ENCODE measurements at places on chromosomes 11 and 22.

DNA sequence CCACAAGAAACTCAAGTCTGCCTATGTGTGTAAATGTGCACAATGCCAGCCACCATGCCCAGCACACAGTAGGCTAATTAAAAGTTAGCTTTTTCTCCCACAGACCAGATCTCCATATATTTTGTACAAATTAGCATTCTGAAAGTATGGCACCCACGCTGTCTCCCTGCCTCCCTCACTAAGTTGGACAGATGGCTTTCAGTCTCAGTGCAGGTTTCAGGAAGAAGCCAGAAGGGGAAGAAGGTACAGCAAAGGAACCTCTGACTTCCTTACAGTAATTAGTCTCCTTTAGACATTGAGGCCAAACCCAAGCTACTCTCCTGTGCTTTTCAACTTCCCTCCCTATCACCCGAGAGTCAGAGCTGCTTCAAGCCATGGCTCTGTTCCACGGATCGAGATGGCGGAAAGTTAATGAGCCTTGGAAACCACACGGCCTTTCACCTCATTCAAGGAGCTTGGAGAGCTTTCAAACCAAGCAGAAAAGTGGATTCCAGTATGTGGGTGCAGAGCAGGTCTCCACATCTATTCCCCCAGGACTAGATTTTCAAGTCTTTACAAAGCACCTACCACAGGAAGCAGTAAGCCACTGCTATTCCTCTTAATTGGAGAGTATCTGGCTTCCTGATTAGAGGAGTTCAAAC is 221.1 kb upstream of the NARS2 start:
- no peak for DNase-seq

GRCh38 chr22:42033263-42034181 is 34.9 kb downstream of the WBP2NL start:
- no peak for DNase-seq

DNA sequence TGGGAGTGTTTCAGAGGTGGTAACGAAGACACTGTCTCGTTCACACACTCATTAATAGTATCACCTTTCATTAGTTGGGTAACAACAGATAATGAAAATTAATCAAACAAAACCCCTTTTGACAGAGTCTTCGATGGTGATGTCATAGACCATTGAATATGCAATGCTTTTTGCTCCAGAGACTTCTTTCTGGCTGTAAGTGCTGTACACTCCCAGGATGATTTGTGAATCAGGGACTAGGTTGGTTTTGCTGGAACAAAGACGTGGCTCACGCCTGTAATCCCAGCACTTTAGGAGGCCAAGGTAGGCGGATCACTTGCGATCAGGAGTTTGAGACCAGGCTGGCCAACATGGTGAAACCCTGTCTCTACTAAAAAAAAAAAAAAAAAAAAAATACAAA is 9.5 kb upstream of the RASSF10 start:
- DNase-seq: no peak

DNA sequence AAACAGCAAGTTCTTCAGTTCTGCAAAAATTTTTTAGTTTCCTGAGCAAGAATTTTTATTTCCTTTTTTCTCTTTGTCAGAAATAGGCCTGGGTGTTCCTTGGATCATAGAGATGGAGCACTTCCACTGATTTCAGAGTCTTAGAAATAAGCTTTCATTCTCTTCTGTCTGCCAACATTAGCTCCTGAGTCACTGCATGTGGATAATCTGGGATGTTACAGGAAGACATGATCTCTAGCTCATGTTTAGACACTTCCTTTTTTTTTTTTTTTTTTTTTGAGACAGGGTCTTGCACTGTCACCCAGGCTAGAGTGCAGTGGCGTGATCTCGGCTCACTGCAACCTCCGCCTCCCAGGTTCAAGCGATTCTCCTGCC is 13.2 kb upstream of the TMEM218 start:
- no peak for DNase-seq

DNA sequence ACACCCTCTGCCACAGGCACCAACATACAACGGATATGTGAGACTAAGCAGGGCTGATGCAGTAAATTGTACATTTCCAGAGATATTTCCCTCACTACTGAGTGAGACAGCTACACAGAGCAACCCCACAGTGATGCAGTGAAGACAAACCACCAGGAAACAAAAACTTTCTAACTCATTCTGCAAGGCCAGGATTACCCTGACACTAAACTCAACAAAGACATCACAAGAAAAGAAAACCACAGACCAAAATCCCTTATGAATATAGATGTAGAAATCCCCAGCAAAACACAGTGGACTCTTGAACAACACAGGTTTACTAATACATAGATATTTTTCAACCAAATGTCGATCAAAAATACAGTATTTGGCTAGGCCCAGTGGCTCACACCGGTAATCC is 1.5 kb upstream of the SLC7A4 start:
- DNase-seq: no peak

DNA sequence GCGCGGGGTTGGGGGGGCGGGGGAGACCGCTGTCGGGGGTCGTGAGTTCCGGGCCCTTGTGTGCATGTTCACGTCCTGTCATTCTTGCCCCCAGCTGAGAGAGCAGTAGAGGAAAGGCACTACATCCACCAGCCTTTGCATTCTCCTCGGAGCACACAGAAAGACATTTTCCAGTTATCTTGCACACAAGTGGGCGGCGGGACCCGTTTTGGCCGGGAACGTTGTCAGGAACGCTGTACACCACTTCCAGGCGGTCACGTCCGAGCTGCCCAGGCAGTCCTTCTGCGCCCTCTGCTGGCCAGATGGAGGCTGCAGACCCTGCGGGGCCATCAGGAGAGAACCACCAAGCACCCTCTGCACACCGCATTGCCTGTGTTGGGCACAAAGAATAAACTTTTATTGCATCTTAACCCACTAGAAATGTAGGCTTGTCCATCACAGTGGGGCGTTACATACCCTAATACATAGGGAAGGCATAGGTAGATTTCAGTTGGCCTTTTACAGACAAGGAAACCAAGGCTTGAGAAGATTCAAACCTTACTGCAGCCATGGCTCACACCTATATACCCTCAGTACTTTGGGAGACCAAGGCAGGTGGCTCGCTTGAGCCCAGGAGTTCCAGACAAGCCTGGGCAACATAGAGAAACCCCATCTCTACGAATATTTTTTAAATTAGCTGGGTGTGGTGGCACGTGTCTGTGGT is 2.8 kb upstream of the CDKN1C start:
- DNase-seq: peak; percentile 88

GRCh38 chr11:121206810-121207209 is 85.8 kb upstream of the SC5D start:
- DNase-seq: no peak

DNA sequence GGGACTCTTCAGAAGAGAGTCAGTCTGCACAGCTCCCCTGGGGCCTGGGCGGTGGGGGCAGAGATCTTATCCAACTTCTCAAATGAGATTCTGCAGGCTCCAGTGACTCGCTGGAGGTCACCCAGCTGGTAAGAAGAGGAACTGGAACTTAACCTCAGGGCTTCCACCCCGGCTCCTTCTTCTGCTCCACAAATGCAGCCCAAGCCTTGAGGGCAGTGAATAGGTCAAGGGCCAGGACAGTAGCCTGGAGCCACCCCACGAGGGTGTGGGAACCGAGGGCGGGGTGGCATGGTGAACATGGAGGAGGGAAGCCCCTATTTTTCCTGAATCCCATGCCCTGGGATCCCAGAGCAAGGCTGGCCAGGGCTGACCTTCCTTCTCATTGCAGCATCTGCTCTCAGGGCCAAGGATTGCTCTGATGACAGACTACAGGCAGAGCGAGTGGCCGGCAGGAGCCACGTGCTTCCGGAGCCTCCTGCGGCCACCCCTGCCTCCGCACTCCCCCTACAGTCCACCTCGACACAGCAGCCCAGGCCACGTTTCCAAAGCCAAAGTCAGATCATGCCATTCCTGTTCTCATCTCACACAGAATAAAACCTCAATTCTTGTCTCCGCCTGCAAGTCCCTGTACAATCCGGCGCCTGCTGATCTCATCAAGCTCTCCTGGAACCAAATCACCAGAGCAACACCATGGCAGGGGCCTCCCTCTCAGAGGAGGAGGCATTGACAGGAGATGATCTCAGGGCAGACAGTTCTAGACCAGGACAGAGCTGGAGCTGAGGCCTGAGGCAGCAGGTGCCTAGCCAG is 21.1 kb upstream of the UPK3A start:
- no peak for DNase-seq

DNA sequence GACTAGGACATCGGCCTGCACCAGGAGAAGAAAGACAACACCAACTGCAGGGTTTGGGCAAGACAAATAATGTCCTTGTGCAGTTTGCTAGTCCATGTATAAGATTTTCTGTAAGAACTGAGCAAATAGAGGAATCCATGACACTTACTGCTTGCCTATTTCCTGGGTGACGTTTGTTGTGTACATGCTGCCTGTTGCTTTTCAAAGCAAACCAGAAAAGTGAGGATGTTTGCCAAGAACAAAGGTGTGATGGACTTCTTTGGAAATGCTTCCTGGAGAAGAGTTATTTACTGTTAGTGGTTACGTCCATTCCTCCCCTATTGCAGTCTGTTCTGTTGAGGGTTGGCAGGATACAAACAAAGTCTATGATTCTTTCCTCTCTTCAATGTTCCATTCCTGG is 126.5 kb downstream of the CASP12 start:
- DNase-seq: no peak

DNA sequence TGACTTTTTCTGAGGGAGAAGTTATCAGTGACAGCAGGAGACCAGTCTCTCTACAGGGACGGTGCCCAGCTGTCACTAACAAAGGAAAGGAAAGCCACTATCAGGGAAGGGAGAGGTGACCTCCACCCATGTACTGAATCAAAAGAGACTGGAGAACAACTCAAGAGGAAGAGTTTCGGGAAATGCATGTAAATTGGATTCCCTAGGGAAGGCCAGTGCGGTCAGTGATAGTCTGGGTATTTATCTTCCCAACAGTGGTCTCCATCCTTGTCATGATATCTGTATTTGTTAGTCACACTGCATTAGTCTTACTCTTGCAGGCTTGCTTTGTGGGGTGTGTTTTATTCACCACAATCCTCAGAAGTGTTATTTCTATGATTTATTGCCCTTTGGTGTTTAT is 193.4 kb upstream of the KIRREL3 start:
- DNase-seq: no peak

- no peak for DNase-seq
These were observed 170.8 kb downstream of the BUD13 start for GRCh38 chr11:116601814-116602636.

DNA sequence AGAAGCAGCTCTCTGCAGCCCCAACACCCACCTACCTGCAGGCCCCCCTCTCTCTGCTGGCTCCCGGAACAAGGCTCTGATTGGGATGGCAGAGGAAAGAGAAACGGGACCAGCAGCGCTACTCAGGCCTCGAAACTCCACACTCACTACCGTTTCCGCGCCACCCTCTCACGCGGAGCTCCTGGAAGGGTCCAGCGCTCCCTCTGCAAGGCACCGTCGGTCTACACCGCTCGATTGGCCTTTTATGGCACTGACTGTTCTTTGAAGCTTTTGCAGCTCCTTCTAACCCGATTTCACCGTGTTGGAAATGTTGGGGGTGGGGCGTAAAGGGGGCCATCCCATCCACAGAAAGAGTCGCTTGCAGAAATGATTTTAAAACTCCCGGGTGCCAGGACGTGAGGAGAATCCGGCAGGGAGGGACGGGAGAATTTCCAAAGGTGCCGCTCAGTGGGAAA is 323 bp upstream of the PANX1 start:
- no peak for DNase-seq

- DNase-seq: no peak
These were observed 40.1 kb upstream of the TIMP3 start for GRCh38 chr22:32761251-32761903.

DNA sequence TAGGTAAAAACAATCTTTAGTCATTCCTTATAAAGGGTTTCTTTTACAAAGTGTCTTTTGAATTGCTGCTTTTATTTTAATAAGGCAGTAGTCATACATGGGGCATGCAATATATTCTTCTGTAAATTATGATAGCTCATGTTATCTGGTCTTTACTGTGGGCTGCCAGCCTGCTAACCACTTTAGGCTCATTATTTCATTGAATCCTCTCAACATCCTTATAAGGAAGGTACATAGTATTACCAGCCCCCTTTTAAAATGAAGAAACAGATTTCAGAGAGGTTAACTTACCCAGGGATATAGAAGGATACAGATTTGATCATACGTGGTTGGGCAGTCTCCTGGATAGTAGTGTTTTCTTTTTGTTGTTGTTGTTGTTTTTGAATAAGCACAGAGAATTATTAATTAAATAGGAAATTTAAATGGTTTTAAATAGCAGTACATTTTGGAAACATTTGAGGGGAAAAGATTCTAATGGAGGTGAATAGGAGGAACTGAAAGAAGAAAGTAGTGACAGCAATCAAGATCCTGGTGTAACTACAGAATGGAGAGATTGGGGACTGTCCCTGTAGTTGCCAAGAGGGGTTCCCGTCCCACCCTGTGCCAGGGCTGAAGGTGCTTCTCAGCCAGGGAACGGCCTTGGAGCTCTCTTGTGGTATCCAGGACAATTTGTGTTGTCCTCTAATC is 21.0 kb downstream of the SPECC1L start:
- DNase-seq: no peak

GRCh38 chr11:22433517-22433916 is 95.3 kb downstream of the SLC17A6 start:
- DNase-seq: no peak

DNA sequence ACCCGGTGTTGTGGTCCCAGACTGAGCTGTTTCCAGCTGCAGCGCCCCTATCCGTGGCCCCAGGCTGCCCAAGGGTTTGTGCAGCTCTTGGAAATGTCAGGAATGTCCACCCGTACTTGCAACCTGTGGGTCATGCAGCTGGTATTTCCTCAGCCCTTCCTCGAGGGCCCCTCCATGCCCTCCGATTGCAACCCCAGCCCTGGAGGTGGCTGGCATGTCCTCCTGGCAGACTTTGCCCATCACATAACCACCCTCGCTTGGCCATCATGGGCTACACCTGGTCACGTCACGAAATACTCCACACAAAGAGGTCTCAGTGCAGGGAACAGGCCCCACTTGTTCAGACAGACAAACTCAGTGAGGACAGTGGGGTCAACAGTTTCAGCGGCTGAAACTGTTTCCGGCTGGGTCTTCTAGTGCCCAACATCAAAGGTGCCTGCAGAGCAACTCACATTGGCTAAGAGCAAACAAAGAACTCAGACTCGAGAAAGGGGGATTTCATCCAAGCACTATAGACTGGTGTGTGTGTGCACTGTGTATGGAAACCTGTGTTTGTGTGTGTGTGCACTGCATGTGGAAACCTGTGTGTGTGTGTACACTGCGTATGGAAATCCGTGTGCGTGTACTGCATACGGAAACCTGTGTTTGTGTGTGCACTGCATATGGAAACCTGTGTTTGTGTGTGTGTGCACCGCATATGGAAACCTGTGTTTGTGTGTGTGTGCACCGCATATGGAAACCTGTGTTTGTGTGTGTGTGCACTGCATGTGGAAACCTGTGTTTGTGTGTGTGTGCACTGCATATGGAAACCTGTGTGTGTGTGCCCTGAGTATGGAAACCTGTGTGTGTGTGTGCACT is 72.8 kb upstream of the CCND1 start:
- no peak for DNase-seq

DNA sequence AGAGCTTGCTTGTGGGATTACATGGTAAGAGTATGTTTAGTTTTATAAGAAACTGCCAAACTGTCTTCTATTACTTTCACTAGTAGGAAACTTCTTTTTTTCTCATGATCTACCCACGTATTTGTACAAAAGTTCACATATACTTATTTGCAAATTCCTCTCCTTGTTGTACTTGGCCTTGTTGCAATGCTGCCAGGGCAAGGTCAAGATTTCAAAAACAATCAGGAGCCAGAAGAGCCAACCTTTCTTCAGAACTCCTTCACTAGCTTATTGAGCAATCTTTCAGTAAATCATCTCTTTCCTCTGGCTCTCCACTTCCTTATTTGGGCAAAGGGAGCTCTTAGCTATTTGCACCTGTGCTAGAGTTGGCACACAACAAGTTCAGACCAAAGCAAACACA is 9.7 kb downstream of the SRSF8 start:
- DNase-seq: no peak
